Activated CD4-positive, alpha-beta T cell treated with anti-CD3 and anti-CD28 coated beads, Interleukin-2, amount 50 U/mL, for 4 hours (primary cell): ENCODE measurements at places on chromosomes 4 and X.

DNA sequence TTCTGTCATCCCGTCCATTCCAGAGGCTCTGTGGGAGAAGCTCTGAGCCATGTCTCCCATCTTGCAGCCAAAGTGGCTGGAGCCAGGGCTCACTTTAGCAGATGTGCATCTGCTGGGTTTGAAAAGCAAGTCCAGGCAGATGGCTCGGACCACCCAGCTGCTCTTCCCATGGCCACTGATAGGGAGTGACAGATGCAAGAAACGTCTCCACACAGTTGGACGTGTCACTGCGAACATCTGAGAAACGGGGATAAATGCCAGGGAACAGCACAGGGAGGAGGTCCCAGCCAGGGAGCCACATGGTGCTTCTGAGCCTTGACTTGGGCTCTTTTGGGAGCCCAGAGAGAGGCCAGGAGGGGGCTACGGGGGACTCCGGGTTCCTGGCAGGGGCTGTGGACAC is 242.3 kb downstream of the AFAP1 start:
- no peak for DNase-seq

- DNase-seq: no peak
Measured at GRCh38 chrX:74242050-74242449, 61.9 kb upstream of the ZCCHC13 start.

DNA sequence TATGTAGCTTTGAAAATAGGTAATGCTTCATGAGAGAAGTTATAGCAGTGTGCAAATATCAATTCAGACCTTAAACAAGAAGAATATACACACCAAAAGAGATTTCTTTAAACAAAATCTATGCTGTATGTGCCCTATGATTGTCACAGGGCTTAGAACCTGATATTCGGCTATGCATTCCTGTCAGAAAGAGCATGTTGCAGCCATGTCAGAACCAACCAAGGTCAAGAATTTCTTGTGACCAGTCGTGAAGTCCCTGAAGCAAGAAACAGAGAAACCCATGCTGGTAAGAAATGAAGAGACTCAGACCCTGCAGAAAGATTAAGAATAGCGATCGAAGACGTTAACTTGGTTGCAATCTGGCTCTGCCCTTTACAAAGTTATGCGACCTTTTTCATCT is 210.3 kb upstream of the SPIN4 start:
- no peak for DNase-seq

- DNase-seq: no peak
Measured at GRCh38 chr4:41693629-41694028, 54.9 kb downstream of the PHOX2B start.

GRCh38 chr4:32010221-32010620 is 1290.1 kb downstream of the PCDH7 start:
- no peak for DNase-seq

GRCh38 chrX:33014086-33014485 is 197.3 kb downstream of the DMD start:
- no peak for DNase-seq

GRCh38 chr4:2763511-2763967 is 7.4 kb upstream of the TNIP2 start:
- DNase-seq: no peak

DNA sequence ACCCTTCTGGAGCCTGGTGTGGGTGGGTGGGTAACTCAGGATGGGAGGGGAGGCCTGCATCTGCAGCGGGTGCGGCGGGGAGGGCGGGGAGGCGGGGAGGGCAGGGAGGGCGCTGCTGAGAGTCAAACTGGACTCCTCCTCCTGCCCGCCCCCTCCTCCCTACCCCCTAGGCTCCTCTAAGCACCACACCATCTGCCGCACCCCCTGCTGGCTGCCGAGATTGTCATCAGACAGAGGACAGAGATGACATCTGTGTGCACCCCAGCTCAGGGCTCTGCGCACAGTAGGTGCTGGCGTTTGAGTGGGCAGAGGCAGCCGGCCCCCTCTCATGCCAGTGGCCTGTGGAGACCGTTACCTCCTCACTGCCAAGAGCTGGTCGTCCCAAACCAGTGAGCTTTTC is 10.6 kb upstream of the HMX1 start:
- DNase-seq: no peak

- no peak for DNase-seq
Measured at GRCh38 chr4:138162259-138162658, 79.9 kb downstream of the SLC7A11 start.

GRCh38 chrX:141642979-141643378 is 53.5 kb downstream of the SPANXA2 start:
- no peak for DNase-seq

DNA sequence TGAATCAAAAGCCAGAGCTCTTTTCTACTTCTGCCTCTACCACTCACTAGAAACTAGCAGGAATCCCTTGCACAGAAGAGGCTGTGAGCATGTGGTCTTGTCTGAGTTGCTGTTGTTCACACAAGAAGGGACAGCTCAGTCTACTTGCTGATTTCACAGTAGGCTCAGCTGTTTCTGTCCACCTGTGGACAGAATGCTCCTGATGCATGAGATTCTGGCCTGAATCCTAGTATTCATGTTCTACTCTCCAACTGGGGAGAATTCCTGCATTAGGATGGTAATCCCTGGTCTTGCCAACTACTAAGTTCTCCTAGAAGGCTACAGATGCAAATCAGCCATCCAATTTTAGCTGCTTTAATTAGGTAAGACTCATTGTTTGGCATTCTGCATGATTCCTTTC is 112.8 kb downstream of the PPA2 start:
- DNase-seq: no peak
